ENCODE measurements at places on chromosomes 2 and 18.
A peak's percentile ranks its signal among the peaks of the same experiment; 100 is the strongest.

- peak; percentile 61 for DNase-seq
These were observed 89.7 kb upstream of the YWHAQ start for GRCh38 chr2:9720352-9721093.

GRCh38 chr2:71937396-71937795 lies 210.3 kb downstream of the CYP26B1 start:
- DNase-seq: no peak

GRCh38 chr2:55887901-55888624 lies 35.5 kb downstream of the EFEMP1 start:
- DNase-seq: no peak

- no peak for DNase-seq
These were observed 70.7 kb downstream of the TBC1D8 start for GRCh38 chr2:101080211-101081068.
